ENCODE measurements at places on chromosomes 3 and 15.

- DNase-seq: no peak
Measured at GRCh38 chr15:80503319-80503952, 99.3 kb downstream of the ARNT2 start.

DNA sequence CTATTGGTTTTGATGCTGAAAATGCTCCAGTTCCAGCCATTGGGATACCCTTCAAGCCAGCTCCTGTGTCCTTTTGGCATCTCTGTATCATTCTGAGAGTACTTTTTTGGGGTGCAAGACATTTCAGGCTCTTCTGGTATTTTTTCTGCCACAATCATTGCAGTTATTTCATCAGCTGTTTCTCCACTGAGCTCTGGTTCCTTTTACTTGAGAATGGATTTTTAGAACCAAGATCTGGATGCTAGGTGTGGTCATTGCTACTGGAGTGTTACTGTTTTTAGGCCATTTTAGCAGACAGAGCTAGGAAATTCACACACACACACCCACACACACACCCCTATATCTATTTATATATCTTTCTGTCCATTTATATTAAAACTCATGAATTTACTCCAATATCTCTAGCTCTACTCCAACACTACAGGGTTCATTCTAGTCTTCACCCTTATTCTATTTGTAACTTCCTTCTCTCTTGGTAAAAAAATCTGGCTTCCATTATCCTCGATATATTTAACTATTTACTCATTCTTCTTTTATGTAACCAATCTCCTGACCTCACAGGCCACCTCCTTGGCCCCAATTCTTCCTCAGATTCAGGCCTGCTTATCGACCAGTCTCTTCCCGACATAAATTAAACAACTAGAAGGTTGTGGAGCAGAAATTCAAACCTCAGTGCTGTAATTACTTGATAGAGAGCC is 17.0 kb downstream of the SLC35G2 start:
- DNase-seq: no peak

- no peak for DNase-seq
Measured at GRCh38 chr3:66270701-66271100, 49.9 kb downstream of the SLC25A26 start.

DNA sequence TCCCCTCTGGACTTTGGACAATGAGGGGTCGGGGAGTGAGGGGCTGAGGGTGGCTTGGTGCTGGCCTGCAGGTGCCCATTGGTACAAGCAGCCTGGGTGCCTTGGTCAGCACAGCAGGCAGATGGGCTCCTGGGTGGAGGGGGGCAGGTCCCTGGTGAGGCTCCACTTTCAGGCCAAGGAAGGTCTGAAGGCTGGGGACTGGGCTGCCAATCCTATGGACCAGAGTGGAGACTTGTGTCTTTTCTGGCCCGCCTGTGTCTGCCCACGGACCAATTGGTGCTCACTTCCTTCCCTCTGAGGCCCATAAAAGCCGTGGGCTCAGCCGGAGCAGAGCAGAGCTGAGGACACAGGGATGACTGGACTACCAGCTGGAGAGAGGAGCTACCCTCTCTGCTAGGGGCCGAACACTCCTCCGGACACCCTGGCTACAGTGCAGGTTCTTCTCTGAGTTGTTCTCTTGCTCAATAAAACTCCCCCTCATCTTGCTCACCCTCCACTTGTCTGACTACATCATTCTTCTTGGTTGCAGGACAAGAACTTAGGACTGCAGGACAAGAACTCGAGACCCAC is 31.9 kb upstream of the IREB2 start:
- DNase-seq: no peak

GRCh38 chr3:56702490-56703315 is 19.6 kb upstream of the TASOR start:
- no peak for DNase-seq

DNA sequence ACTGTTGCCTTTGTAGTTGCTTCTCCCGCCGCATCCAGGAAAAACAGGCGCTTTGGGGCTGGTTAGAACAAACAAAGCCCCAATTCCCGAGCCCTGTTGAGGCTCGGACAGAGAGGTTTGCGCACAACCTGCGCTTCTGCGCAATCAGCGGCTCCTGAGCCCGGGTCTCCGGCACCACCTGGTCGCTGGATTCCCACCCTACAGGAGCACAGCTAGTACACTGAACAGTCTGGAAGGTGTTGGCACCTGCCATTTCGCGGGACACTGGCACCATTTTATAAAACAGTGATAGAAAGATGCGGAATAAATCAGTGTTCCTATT is 13.8 kb downstream of the ZIC4 start:
- DNase-seq: no peak

- DNase-seq: no peak
Measured at GRCh38 chr15:69789648-69790393, 307.9 kb downstream of the TLE3 start.

- no peak for DNase-seq
Measured at GRCh38 chr3:41141433-41142167, 57.7 kb upstream of the CTNNB1 start.

GRCh38 chr15:52557274-52557641 is 11.6 kb downstream of the ARPP19 start:
- DNase-seq: no peak

- DNase-seq: no peak
Measured at GRCh38 chr3:169365993-169366915, 297.3 kb downstream of the MECOM start.

DNA sequence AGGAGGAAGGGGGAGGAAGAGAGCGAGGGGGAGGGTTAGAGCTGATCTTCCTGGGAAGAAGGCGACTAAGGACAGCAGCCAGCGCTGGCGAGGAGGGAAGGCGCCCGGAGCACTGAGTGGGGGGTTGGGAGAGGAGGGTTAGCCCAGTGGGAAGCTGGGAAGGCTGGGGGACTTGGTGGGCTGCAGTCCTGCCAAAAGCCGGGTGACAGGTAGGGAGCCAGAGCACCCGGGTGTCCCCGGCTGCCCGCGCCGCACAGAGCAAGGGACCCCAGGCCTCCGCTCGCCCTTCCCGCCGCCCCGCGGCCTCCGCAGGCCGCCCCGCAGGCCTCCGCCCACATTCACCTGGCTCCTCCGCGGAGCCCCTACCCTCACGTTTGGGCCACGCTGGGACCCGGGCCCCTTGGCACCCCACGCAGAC is 448 bp downstream of the SLC12A8 start:
- no peak for DNase-seq

DNA sequence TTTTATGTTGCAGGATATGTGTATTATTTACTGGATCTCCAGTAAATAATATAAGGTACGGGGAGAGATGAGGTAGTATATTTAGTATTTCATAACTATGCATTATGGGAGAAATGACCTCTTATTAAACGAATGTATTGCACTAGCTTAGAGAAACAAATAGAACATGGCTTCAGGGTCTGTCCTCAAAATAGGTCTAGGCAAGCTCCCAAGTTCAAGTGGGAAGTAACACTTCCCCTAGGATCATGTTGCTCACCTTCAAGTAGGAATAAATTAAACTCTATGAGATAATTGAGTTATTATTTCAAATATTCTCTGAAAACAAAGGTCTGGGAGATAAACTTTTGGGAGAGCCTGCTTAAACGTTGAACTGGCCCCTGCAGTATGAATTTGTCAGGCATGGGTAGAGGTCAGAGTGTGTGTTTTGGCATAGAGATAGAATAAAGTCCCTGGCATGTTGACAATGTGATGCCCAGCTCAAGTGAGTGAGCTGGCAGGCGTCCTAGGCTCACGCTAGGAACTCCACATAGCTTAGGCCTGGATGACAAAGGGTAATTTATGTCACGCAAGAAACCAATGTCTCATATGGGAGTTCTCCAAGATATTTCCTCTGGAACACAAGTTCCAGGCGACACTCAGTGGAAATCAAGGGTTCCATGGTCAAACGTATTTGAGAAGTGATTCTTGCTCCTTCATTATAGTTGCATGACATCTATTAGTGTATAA is 236.8 kb downstream of the CACNA2D3 start:
- DNase-seq: no peak

DNA sequence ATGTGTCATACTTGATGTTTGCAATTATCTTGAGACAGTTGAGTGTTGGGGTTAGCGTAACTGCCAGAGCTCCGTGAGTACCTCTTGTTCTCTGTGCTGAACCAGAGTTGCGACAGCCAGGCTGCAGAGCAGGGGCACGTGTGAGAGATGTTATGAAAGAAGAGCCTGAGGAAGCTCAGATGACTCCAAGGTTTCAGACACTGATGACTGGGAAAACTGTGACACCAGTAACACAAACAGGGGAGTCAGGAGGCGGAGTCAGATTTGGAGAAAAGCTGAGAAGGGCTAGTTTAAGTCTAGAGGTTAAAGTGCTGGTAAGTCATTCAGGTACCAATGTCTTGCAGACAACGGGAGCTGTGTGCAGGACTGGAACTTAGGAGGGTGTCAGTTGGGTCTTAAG is 45.0 kb downstream of the BLM start:
- DNase-seq: peak; percentile 32

DNA sequence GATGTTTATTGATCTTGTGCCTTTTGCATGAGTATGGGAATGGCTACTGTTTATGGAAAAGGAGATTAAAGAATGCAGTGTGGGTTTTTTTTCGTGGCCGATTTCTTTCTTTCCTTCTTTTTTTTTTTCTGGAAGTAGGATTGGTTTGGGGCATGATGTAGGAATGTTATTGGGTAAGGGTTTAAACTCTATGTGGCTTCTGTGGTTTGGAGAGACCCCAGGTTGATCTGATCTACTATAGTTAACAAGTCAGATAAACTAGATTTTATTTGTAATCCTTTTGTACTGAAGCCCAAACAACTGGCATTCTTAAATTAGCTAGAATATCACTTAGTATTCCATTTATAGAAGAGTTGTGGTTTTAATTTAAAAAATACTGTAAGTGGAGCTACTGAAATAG is 304.8 kb downstream of the LPP start:
- DNase-seq: no peak

DNA sequence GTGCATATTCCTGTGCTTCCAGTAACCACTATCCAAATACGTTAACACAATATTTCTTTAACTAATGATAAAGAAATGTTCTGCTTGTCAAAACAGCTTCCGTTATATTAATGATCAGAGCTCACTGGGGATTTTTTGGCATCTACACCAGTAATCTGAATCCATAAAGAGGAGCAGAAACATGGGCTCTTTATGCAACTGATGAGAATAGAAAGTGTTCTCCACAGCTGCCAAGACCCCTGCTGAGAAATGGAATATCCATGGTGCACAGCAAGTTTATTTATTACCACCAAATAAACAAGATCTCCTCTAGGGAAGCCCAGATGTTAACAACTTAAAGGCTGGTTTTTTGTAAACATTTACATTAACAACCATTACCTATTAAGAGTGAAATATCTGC is 54.5 kb downstream of the ALDH1A2 start:
- DNase-seq: no peak

GRCh38 chr3:60992395-60992794 is 258.9 kb downstream of the FHIT start:
- DNase-seq: no peak

DNA sequence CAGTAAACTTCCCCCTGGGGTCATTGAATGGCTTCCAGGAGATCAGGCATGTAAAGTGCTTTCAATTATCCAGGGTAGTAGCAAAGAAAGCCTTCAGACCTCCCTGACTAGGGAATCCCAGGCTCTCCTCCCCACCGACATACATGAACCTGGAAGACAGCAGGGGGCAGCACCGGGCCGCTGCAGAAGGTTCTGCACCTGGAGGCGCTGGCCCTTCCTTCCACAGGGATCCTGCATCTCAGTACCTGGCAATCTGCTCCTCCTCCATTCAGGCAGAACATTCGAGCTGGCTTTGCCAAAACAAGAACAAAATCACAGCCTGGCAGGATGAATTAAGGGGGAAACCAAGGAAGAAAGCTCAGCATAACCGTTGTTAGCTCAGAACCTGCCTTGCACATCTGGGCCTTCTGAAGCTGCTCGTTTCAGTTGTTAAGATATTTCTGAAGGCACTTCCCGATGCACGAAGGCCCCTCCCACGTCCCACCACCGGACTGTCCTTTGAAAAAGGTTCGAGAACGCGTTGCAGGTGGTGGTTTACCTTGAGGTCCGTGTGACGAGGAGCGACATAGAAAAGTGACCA is 237.7 kb downstream of the SLCO3A1 start:
- DNase-seq: no peak

DNA sequence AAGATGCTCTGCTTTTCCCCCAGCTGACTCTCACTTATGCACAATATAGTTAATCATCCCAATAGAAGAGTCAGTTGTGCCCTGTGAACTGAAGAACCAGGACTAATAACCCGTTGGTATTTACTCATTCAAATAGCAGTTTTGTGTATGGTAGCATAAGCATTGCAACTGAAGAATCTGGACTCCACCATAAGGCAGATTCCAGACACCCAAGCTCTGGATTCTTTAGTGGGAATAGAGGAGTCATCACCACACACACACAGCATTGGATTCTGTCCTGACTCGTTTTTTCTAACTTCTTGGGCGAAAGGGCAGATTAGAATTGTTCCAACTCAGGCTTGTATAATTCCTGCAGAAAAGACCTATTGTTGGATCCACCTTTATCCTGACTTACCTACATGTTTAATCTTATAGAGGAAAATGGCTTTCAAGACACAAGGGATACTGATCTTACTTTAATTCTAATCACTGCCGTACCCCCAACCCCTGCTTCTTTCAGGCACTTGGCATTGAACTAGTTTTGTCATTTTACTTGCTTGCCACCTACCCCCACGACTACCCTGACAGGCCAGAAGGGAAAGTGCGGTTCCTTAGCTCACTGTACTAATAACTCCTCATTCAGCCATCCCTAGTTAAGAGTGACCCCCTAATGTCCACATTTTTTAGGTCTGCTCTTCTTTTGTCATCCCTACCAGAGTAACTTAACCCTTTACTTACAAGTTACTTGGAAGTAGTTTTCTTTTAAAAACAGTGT is 42.3 kb downstream of the NKIRAS1 start:
- DNase-seq: no peak

GRCh38 chr3:191197761-191198306 is 1.2 kb upstream of the OSTN start:
- DNase-seq: no peak

GRCh38 chr3:124601190-124601589 is 129.1 kb upstream of the UMPS start:
- DNase-seq: no peak

DNA sequence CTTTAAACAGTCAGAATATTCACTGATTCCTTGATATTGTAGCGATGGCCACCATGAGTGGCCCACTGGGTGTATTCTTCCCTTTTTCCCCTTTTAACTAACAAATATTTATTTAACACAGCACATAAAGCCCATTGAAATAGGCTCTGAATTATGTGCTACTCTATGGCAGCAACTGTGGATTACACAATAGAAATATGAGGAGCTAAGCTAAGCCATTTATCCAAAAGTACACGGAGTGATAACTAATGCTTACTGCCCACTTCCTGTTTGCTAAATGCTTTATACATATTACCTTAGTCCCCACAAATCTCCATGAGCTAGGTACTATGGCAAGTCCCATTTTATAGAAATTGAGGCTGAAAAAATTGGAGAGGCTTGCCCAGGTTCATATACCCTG is 17.9 kb downstream of the ILDR1 start:
- DNase-seq: no peak

- DNase-seq: no peak
Measured at GRCh38 chr3:51982352-51982837, 940 bp upstream of the ACY1 start.

Measured in omental fat pad (tissue), 4 donors.